Activated CD4-positive, alpha-beta memory T cell treated with anti-CD3 and anti-CD28 coated beads for 36 hours (primary cell): ENCODE measurements at places on chromosomes 11 and 22. TPM values are rescaled to one million over a fixed set of nuclear protein-coding genes. Genes with fewer than 3 reads are reported as not detected.

Gene OR52E8
- total RNA-seq: not detected

Gene OR10W1
- not detected for total RNA-seq

DNA sequence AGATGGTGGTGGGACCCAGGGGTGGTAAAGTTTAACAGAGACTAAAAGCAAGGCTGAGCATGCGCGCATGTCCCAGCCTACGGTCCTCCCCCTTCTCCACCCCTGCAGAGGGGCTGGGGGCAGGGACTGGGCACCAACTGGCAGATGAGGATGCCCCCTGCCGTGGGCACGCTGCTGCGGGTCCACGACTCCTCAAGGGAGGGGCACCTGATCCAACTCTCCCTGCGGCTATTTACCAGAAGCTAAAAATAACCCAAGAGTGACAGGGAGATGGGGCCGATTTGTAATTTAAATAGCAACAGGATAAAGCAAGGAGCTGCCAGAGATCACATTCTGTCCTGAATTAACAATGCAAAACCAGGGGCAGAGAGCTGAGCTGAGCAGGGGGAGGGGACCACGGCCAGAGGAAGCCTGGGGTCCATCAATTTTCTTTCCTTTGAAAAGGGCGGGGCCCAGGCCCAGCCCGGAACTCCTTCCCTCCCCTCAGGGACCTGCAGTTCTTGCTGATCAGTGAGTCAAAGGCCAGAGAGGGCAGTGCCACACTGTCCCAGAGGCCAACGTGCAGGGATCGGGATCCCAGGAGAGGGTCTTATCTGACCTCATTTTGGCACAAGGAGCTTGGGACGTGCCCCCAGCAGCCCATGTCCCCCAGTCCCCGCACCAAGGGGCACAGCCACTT lies 8.1 kb upstream of the DGKZ start:
- no peak for DNase-seq

Gene PARVG
- total RNA-seq: 58.5 TPM

GRCh38 chr11:5626196-5626595 lies 1.4 kb downstream of the TRIM34 start:
- DNase-seq: no peak
